Activated CD8-positive, alpha-beta T cell treated with anti-CD3 and anti-CD28 coated beads for 36 hours (primary cell): ENCODE measurements at places on chromosomes 6 and 20.
A peak's percentile ranks its signal among the peaks of the same experiment; 100 is the strongest.

DNA sequence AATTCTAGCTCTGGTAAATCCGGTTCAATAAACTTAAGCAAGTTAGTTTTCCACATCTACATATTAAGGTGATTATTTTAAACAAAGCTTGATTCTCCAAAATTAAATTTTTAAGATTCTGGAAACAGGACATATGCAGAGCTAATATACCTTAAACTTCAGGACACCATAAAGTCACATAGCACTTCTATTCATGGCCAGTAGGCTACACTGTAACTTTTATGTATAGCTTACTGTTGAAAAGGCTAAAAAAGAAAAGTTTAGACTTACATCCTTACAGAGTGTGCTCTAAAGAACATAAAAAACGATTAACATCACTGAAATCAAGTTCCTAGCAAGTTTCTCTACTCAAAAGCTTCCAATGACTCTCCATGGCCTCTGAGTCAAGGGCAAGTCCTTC, 224.7 kb downstream of the PTPRK start:
- no peak for DNase-seq

DNA sequence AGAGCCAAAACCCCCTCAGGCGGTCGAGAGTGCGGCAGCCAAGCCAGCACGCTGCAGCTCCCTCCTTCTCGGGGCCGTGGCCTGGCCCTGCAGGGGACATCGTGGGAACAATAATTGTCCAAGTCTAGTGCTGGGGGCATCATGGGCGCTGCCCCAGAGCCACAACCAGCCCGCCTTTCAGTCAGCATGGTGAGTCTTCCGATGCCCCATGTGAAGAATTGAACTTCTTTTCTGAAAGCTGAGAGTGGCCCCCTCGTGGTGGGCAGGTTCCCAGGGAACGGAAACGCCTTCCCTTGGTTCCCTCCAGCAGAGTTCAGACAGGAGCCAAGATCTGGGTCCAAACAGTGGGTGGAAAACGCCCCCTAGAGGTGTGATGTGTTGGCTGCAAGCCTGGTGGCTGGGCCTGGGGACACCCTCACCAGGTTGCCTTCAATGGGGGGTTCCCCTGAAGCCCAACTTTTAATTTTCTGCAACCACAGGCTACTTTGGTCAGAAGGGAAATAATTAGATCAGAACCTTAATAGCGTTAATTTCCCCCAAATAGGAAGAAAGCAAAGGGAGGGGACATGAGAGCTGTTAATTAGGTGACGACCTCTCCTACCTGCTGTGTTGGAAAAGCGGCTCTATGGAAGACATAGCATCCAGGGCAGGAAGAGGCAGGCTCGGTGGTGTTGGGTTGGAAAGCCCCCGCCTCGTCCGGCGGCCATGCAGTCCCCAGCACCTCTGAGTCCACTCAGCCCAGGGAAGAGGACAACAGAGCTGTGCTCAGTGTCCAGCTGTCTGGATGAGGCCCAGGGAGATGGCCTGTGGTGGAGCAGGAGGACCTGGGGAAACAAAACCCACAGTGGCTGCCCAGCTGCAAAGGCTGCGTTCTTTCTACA, 4.7 kb upstream of the MRGBP start:
- DNase-seq, result peak; percentile 88

DNA sequence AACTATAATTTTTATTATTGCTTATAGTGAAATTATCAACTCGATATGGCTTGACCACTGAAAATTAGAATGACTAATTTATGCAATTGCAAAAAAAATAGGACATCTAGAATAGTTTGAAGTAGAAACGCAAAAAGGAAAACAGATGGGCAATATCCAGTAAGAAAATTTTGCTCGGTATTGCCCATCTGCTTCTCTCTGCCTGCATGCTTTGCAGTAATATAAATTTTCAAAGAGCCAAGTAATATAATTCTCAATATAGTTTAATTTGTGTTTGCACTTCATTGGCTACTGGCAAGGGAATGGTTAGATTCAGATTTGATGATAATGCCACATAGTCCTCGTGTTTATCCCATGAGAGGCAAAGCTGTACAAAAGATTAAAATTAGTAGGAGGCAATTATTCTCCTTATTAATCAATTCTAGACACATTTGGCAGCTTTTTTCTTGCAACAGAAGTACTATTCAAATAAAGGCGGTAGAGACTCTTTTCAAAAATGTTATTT, 27.3 kb upstream of the LAMA2 start:
- DNase-seq, result no peak

GRCh38 chr6:170089963-170090362, 200.9 kb downstream of the DLL1 start:
- DNase-seq, result no peak

GRCh38 chr6:25623879-25624278, 28.1 kb upstream of the SCGN start:
- DNase-seq, result no peak

GRCh38 chr20:20712004-20712473, 405 bp downstream of the RALGAPA2 start:
- peak; percentile 9 for DNase-seq

DNA sequence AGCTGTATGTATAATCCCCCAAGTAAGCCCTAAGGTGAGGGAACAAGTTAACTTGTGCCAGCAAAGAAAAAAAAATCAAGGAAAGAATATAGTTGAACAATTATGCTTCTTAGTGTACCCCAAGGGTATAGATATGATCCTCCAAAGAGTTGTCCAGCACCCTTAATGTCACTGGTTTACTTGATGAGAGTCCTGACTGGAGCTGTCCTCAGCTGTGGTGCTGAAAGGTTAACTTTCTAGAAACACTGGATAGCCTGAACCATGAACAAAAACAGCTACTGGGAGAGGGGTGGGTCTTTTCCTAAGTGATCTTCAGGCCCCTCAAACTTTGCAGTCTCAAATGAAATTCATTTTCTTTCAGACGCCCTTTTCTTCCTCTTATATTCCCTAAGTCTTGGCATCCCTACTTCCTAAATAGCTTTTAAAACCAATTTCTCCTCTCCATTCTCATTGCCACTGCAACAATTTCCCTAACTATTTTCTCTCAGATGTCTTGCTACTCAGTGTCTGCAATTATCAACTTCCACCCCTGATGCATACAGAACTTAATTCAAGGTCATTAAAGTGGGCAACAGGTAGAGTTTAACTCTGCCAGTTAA, 83.5 kb upstream of the PROKR2 start:
- peak; percentile 19 for DNase-seq

DNA sequence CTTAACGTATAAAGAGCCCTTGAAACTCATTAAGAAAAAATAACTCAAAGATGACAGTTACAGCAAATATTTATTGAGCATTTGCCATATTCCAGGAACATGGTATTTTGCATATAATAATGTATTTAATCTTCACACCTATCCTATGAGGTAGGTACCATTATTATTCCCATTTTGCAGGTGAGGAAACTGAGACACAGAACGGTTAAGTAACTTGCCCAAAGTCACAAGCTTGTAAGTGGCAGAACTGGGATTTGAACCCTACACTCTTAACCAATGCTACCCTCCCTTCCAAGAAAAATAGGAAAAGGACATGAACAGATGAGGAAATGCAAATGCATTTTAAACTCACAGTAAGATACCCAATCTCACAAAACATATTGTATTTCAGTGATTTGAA, 5.3 kb upstream of the UBE2V1 start:
- DNase-seq, result no peak

GRCh38 chr6:165552248-165552736, 110.7 kb downstream of the PDE10A start:
- no peak for DNase-seq

GRCh38 chr20:56900252-56900651, 271.1 kb downstream of the TFAP2C start:
- no peak for DNase-seq

DNA sequence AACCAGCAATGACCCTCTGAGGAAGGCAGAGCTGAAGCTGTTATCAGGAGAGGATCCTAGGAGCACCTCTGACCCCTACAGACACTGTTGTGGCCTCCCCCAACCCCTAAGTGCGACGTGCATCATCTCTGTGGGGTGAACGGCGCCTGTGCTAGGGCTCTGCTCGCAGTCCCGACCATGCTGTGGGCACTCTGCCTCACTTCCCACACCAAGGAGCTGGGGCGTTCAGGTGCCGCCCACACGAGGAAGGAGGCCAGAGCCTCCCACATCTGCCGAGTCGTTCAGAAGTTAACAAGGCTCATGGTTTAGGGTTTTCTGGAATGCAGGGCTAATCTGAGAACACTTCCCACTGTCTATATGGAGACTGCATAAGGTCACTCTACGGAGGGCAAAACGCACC, 62.1 kb downstream of the GINS1 start:
- no peak for DNase-seq

DNA sequence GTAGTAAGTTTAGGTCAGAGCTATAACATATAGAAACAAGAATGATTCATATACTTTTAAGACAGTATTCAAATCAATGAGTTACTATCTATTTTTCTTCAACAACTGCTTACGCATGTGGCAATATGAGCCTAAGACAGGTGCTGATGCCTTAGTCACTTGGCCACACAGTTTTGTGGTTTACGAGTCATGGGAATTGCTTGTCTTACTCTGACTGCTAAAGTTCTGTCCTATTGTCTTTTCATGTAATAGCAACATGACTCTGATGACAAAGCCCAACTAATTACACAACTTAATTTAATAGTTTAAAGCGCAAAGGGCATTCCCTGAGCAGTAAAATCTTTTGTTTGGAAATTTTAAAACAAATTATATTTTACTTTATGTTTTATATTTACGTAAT, 159.3 kb upstream of the CENPW start:
- peak; percentile 67 for DNase-seq

GRCh38 chr6:13611715-13612114, 3.4 kb upstream of the NOL7 start:
- no peak for DNase-seq

GRCh38 chr20:3710703-3711483, 1.5 kb downstream of the SIGLEC1 start:
- DNase-seq, result peak; percentile 86

- DNase-seq, result no peak
Observed at GRCh38 chr6:108453601-108454185, 107.0 kb upstream of the FOXO3 start.

GRCh38 chr6:24255676-24256075, 102.2 kb downstream of the DCDC2 start:
- DNase-seq, result no peak

DNA sequence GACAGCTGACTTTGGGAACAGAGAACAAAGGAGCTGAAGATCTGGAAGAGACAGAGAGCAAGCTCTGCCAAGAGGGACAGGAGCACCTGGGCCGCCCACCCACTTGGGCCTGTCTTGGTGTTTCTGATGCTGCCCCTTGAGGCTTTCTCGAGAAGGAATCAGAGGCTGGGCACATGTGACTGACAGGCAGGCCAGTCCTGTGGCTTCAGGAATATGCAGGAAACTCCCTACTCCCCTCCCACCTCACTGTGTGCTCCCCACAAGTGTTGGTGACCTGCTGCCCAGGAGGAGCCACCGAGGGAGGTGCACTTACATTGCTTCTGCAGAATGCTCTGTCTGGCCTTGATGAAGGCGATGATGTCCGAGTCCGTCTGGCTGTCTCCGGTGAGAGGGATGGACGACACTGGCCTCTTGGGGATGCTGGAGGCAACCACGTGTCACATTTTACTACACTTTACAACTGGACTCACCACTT, 20.9 kb upstream of the KCNK16 start:
- DNase-seq, result no peak

GRCh38 chr6:13298446-13298845, 29.9 kb downstream of the TBC1D7 start:
- DNase-seq, result no peak

GRCh38 chr20:16271450-16271849, 301.8 kb downstream of the KIF16B start:
- no peak for DNase-seq

GRCh38 chr6:42774201-42774600, 7.7 kb upstream of the BICRAL start:
- DNase-seq, result peak; percentile 74

- DNase-seq, result no peak
Observed at GRCh38 chr20:20414640-20415220, 46.8 kb downstream of the INSM1 start.

DNA sequence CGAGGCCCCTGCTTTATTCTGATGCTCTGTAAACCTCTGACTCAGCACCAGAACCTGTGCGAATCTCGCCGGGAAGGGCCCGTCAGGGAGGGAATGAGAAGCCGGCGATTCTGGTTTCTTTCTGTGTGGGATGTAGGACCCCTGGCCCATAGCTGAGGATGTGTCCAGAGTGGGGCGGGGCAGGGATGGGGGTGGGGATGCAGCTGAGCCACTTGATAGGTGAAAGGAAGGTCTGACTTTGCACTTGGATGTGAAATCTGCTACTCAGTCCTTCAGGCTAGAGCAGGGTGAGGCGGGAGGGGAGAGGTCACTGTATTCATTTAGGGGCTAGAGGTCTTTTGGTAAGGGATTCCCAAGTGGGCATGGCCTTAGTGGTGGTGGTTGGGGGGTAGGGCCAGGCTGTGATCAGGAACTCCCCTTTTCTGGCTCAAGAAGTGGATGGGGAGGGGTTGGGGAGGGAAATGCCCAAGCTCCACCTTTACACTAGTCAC, 2.3 kb downstream of the TOX2 start:
- peak; percentile 37 for DNase-seq

- DNase-seq, result peak; percentile 44
Observed at GRCh38 chr6:15389765-15390723, 144.2 kb downstream of the JARID2 start.

DNA sequence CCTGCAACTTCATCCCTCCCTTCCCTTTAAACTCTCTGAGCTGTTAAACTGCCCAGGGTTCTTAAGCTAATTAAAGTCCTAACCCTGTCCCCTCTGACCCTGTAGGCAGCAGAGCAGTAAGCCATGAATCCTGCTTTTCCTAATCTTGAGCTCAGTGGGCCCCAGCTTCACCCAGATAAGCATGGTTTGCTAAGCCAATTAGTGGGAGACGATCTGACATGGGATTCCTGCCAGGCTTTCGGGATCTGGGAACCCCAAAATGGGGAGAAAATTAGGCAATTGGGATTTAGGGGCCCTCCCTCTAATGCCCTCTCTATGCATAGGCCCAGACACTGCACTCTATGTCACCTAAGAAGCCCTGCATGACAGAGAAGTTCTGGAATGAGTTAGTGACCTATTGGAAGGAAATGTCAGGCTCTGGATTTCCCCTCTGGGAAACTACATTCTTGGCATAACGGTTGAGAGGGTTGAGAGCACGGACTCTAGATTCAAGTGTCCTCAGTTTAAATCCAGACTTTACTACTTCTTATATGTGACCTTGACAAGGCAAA, 4.6 kb downstream of the XKR7 start:
- DNase-seq, result no peak

- no peak for DNase-seq
Observed at GRCh38 chr6:36550473-36551000, 3.3 kb upstream of the STK38 start.

- DNase-seq, result no peak
Observed at GRCh38 chr6:17334265-17334664, 53.1 kb downstream of the RBM24 start.

GRCh38 chr6:92648364-92649086, 770.8 kb downstream of the EPHA7 start:
- no peak for DNase-seq
